ENCODE measurements at places on chromosomes 4 and X.

GRCh38 chrX:137352101-137352660 is 213.7 kb upstream of the ZIC3 start:
- no peak for DNase-seq

- no peak for DNase-seq
These were observed 95.0 kb downstream of the NYX start for GRCh38 chrX:41542135-41542534.

DNA sequence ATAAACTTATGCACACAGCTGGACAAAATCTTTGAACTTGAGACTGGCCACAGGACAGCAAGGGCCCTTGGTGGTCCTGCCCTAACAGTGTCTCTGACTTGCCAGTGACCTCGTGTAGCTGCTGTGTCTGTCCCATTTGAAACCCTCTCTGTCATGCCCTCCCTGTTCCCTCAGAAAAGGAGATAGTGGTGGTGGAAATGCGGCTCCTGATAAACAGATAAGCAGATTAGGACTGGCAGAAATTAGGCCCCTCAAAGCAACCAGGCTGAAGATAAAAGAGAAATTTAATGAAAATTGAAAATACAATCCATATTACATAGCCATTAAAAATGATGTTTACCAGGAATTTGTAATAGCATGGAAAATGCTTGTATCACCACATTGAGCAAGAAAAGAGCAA is 136.6 kb upstream of the ATP6AP2 start:
- DNase-seq, result no peak

GRCh38 chr4:86220121-86220520 is 139.7 kb downstream of the MAPK10 start:
- DNase-seq, result no peak

DNA sequence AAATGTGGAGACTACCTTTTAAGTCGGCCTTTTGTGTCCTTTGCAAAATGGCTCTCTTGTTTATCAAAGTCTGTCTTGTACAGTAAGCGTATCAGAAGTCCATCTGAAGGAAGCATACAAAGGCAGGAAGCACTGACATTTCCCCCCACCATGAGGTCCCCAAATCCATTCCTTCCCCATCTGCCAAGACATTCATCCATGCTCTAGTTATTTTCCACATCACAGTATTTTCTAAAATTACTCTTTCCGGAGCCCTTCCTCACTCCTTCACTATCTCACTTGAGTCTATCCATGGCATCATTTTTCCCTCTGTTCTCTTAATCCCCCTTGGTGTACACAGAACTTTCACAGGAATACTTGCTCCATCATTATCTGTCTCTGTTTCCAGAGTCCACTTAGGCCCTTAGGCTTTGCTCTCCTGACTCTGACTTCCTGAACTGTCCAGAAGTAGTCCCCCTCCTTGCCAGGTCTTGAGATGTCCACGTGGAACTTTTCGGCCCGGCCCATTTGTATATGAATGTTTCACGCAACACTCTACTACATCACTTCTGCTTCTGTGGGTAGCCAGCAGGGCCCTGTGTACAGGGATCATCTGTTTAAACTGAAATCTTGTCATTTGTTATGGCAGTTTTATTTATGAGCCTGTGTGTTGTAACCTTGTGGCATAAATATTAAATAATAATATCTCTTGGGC is 2.1 kb downstream of the SEL1L3 start:
- peak; percentile 43 for DNase-seq

DNA sequence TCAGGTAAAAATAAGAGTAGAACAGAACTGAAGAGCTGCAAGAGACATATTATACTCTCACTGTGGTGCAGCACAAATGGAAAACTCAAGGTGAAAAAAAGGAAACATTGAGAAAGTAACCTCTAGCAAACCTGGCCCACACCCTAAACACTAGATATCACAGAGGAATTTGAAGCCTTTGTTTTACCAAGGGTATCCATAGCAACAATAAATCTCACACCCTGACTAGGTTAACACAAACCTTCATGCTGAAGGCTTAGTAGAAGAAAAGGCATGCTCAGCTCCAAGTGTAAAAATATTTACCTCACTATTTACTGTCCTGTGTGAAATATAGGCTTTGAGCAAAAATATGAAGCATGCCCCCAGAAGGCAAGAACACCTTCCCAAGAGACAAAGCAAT is 61.9 kb upstream of the TAB3 start:
- DNase-seq, result no peak

DNA sequence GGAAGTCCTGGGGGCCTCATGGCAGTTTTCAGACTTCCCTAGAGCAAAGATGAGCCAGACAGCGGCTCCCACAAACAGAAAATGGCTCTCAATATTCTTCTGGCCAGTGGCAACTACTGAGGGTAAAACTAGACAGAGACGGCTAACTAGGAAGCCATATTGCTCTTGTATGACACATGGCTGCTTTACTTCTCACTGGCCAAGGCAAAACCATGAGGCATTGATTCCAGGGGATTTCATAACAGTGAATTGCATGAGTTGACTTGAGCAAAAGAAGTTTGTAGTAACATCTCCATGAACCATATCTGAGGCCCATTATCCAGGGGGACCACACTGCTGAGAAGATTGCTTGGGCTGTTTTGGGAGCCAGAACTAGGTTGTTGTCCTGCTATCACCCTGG is 13.7 kb upstream of the TLR8 start:
- no peak for DNase-seq
